Fibroblast of skin of abdomen (primary cell): ENCODE measurements at places on chromosomes 12 and 14.

- no peak for DNase-seq
Measured at GRCh38 chr12:93299262-93299846, 78.4 kb upstream of the NUDT4 start.

GRCh38 chr12:132132609-132133430 is 11.3 kb downstream of the DDX51 start:
- DNase-seq = no peak

DNA sequence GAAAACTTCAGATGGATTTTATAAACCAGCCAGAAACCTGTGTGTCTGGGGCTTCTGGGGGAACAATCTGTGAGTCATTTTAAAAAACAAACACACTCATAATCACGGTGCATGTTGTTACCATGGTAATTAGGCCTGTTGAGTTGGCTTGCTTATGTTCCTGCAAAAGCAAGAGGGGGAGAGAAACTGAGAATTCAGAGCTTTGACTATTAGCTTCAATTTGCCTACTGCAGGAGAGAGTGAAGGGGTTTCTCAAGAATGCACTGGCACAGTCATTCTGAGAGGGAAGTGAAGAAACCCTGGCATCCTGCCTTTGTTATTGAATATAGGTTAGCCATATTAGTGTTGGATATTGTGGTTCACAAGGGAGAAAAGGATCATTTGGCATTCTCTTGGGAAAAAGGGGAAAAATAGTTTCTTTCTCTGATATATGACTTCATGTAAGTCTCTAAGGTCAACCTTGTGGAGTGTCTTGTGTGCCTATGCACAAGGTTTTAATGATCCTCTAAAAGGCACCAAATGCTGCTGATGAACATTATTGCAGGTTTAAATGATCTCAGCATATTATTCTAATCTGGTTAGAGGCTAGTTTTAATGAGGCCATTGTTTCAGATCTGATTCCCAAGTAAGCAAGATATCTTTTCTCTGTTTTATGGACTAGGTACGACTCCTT is 12.9 kb downstream of the GNG2 start:
- peak; percentile 90 for DNase-seq

GRCh38 chr12:51779876-51780275 is 68.6 kb downstream of the FIGNL2 start:
- no peak for DNase-seq

- DNase-seq = no peak
Measured at GRCh38 chr12:124758266-124759220, 105.1 kb downstream of the SCARB1 start.

- DNase-seq = peak; percentile 72
Measured at GRCh38 chr12:113196990-113197389, 11.5 kb downstream of the RITA1 start.

DNA sequence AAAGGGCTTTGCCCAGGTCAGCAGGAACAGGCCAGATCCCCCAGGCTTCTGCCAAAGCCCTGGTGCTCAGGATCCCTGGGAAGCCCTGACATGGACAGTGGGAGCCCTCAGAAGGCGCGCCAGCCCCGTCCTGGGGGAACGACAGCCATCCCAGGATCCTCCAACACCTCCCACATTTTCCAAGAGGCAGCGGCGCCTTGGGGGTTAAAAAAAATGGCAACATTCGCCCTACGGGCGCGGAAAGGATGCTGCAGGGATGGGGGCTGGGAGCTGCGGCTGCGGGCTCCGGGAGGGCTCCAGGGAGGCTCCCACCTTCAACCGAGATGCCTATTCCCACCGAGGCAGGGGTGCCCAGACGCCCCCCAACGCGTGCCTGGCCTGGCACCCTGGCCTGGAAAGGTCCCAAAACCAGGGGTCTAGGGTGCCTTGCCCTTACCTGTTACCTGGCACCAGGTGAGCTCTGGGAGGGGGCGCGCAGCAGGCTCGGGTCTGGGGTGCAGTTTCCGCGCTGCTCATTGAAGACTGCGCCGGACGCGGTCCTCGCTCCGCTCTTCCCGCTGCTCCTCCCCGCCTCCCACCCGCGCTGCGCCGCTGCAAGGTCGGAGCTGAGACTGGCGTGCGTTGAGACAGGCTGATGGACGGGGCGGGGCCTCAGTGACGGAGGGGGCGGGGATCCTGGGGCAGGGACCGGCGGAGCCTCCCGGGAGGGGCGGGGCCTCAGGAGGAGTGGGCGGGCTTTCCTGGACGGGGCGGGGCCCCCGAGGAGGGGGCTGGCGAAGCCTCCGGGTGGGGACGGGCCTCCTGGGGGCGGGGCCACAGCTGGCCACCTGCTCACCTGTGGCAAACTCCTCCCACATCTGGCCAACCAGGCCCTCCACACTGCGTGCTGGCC is at the start of gene ABCB9:
Gene ABCB9 (minus strand): TSS at position 613 of the 892 bp plus-strand sequence. CDS start 6,228 bp downstream, outside the sequence.
- peak; percentile 89 for DNase-seq

- DNase-seq = no peak
Measured at GRCh38 chr14:23617539-23617938, 18.6 kb upstream of the DHRS2 start.

DNA sequence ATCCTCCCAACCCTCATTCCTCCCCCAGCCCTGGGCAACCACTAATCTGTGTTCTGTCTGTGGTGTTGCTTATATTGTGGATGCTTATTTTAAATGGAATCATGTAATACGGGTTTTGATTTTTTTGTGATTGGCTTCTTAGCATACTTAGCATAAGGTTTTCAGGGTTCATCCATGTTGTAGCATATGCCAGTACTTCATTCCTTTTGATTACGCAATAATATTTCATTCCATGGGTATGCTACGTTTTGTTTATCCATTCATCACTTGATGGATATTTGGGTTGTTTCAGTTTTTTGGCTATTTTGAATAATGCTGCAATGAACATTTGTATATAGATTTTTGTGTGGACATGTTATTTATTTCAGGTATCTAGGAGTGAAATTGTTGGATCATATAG is 82.9 kb downstream of the TSPAN9 start:
- DNase-seq = peak; percentile 37

DNA sequence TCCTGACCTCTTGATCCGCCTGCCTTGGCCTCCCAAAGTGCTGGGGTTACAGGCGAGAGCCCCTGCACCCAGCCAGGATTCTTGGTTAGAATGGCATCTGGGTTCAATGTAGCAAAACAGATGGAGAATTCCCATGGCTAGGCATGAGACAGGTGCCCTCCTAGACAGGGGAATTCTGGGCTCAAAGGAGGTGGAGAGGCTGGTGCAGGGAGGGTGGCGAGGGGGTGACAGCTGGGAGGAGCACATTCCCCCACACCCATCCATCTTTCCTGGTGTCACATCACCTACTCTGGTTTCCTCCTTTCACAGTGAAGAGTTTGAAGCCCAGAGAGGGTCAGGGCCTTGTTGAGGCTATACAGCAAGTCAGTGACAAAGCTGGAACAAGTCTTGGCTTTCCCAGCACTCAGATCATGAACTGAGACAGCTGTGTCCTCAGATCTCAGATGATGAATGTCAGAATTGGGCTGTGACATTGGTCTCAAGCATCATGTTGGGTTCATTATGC is 2.8 kb downstream of the SERPINA1 start:
- DNase-seq = no peak

- no peak for DNase-seq
Measured at GRCh38 chr12:95460896-95461295, 13.1 kb upstream of the METAP2 start.

DNA sequence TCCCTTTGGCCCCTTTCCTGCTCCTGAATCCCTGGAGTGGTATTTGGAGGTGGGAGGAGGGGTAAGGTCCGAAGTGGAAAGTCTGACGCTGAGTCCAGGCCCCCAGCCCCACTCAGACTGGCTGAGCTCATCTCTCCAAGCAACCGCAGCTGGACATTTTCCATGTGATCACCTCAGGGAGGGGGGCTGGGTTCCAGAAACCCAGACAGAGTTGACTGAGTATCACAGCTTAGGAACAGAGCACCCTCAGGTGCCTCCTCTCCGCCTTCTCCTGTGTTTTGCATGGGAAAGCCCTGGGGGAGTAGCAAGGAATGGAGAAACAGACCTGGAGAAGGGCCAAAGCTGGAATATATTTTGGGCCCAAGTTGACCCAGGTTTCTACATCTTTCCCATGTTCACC is 8.0 kb upstream of the ITGA5 start:
- DNase-seq = no peak

- no peak for DNase-seq
Measured at GRCh38 chr12:53186745-53187144, 6.0 kb upstream of the CSAD start.

DNA sequence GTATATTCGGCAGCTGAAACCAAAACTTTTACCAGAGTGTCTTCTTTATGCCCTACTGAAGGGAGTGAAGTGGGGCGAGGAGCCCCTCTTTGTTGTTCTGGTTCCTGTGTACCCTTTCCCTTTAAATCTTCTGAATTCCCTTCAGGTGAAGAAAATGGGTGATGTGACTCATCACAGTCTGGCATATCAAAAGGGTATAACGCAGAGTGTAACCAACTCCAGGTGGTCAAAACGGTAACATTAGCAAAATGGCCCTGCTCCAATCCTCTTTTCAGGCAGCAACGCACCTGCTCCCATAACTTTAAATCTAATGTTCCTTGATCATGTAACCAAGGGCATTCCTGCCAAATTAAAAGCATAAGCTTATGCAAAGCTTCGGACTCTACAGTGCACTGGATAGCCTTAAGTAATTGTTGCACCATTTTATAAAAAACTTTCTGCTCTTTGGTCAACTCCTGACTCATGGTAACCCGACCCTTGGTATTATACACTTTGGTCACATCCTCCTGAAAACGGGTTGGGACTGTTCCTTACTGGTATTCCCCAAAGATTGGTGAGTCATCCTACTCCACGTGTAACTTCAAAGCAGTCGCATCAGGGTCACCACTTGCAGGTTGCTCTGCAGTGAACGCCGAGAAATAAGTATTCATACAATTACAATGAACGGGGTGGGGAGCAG is 83.1 kb downstream of the KCNMB4 start:
- peak; percentile 10 for DNase-seq

GRCh38 chr12:57735952-57736740 is 2.4 kb downstream of the AGAP2 start:
- no peak for DNase-seq

DNA sequence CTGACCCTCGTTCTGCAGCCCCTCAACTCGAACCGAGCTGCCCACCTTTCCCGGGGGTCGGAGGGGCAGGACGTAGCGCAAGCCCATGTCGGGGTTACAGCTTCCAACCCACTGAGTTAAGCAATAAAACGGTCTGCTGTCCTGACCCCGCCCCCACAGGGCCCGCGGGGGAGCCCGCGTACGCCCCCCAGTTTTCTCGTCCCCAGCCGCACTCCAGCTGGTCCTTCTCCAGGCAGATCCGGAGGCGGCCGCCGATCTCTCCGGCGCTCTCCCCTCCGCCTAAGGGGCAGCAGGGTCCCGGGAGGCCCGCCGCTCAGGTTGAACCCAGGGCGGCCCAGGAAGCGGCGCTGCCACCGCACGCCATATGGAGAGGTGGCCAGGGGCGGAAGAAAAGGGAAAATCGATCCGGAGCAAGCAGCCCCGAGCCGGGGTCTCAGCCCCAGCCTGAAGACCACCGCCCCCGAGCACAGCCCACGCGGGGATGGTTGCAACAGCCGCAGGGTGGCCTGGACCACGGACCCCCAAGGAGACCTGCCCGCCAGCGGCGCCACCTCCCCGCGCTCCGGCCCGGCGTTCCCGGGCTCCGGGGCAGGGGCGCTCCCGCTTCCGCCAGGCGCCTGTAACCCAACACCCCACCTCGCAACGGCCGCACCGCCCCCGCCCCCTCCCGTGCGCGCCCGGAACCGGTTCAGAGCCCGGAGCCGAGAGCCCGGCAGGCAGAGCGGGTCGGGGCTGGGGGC is 760 bp downstream of the ACTN1 start:
- DNase-seq = peak; percentile 75

DNA sequence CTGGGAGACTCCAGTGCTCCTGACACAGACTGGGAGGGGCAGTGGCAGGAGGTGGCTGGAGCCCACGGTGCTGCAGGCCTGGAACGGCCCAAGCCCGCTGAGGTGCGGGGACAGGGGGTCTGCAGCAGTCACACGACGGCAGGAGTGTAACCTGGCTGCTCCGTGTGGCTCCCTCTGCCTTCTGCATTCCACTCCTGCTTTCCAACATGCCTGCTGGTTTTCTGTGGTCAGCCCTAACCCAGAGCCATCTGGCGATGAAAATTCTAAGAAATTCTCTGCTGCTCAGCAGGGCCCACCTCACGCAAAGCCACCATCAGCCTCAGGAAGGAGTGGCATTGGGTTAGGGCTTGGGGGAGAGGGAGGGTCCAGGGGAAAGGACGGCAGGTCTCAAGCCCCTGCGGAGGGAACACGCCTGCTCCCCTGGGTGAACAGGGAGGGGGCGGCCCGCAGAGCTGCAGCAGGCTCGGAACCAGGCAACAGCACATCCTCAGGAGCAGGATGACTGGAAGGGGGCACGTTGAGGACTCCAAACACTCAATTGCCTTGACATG is 5.0 kb upstream of the FBRSL1 start:
- DNase-seq = no peak

DNA sequence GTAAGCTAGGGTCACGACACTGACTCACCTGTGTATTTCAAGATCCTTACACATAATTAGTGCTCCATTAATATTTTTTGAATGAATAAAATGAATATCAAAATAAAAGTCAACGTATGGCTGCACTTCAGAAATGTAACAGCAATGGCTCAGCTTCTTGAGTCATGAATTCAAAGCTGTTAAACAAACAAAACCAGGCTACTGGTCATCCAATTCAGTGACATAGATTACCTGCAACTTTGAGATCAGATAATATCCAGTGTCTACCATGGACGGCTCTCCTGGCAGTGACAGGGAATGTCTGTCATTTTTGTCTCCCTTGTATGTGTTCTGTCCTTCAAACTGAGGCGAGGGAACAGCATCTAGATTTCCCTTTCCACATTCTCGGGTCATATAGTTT is 225.6 kb downstream of the EFCAB11 start:
- DNase-seq = no peak

GRCh38 chr14:31678421-31679249 is 117.4 kb downstream of the NUBPL start:
- no peak for DNase-seq

DNA sequence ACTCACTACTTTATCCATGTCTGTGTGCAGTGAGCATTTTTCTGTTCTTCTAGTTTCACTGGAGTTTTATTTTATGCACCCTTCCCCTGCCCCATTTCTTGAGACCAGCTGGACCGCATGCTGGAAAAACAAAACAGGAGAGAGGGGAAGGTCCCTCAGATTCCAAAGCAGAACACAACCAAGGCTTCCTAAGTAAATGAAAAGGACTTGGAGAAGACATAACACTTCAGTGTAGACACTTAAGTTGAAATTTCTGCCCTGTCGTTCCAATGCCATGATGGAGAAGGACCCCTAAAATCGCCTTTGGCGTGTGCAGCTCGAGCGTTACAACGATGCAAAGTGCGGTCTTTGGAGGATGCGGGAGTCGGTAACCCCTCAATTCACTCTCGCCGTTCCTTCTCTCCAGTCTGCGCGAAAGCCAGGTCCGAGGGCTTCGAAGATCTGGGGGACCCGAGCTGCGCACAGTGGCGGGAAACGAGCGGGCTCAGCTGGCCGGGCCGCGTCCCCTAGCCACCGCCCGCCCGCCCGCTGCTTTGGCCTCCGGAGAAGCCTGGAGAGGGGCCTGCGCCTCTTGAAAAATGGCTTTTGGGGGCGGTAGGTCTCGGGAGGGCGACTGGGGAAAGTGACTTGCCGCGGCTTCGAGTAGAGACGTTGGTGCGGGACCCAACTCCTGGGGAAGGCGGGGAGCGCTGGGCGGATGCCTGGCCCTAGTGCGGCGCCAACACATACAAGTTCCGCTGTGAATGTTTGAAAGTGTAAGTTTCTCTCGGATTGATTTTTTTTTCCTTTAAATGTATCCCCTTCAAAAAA is 11.2 kb upstream of the HOXC13 start:
- DNase-seq = no peak
